ENCODE measurements at places on chromosomes 12 and 14.

- DNase-seq, result peak; percentile 86
Observed at GRCh38 chr14:32939254-32940065, 781 bp downstream of the NPAS3 start.

DNA sequence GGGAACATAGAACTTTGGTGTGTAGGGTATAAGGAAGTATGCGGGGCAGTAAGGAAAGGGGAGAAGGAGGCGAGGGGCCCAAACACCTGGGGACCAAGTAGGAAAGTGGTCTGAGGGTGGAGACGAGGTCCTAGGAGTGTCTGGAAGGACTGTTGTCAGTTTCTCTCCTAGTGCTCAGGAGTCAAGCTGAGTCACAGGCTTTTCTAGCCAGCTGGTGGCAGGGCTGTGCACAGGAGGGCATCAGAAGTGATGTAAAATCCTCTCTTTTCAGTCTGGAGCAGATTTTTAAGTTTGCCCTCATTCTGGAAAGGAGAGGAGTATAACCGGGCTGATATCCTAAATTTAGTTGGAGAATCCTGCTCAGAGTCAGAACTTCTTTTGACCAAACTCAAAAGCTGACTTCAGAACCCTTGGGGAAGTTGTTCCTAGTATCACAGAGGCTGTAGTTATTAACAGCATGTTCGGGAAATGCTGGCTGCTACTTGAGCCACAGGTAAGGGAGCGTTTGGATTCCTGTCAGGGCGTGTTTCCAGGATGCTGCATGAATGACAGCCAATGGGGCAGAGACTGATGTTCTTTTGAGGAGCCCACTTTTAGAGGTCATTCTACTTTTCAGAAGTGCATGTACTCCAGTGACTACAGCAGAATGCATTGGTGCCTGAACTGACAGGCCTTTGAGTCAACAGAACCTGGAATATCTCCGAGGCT lies 19.3 kb downstream of the ZNF664 start:
- DNase-seq, result no peak

DNA sequence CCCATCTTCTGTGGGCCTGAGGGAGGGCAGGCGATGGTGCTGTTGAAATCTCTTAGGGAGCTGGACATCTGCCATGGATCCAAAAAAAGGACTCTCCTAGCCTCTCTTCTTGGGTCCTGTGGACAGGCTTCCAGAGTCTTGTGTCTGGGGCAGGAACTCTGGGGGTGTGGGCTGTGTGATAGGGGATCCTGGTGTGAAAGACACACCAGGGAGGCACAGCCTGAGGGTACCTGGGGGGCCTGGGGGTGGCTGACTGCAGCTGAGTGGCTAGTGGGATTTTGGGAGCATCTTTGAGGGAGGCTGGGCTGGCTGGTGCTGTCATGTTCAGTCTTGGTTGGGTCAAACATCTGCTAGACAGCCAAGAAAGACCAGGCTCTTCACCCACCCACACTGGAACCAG lies 1.8 kb upstream of the KRT83 start:
- no peak for DNase-seq

DNA sequence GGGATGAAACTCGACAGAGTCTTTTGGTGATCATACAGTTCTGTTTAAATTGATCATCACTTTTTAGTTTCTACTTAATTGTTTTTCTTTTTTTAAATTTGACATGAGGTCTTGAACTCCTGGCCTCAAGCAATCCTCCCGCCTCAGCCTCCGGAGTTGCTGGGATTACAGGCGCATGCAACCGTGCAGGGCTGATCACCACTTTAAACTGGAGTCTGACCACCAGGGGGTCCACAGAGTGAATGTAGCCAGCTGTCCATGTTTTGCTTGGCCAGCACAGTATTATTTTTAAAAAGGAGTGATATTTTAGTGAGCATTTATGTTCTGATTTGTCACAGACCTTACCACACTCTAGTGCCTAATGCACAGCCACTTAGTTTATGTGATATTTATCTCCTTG lies 10.7 kb downstream of the DAAM1 start:
- no peak for DNase-seq

GRCh38 chr14:104721505-104722431 lies 2.3 kb upstream of the ADSS1 start:
- no peak for DNase-seq

- peak; percentile 83 for DNase-seq
Observed at GRCh38 chr14:21098076-21098891, at the start of gene ZNF219. Gene ZNF219 (minus strand): TSS chr14:21098655. CDS start chr14:21093591, 5,064 bp downstream.

DNA sequence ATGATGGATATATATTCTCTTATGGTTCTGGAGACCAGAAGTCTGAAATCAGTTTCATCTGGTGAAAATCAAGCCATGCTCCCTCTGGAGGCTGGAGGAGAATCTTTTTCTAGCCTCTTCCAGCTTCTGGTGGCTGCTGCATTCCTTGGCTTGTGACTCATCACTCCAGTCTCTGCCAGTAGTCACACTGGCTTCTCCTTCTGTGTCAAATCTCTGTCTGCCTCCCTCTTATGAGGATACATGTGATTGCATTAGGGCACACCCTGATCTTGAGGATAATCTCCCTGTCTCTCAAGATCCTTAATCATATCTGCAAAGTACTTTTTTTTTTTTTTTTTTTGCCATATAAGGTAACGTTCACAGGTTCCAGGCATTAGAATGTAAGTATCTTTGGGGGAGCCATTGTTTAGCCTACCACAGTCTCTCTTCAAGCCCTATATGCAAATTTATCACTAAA lies 17.7 kb downstream of the DNAL1 start:
- DNase-seq, result no peak

- no peak for DNase-seq
Observed at GRCh38 chr12:117121441-117121840, 22.2 kb upstream of the TESC start.

- DNase-seq, result peak; percentile 71
Observed at GRCh38 chr14:34722723-34723545, 8.5 kb upstream of the CFL2 start.

DNA sequence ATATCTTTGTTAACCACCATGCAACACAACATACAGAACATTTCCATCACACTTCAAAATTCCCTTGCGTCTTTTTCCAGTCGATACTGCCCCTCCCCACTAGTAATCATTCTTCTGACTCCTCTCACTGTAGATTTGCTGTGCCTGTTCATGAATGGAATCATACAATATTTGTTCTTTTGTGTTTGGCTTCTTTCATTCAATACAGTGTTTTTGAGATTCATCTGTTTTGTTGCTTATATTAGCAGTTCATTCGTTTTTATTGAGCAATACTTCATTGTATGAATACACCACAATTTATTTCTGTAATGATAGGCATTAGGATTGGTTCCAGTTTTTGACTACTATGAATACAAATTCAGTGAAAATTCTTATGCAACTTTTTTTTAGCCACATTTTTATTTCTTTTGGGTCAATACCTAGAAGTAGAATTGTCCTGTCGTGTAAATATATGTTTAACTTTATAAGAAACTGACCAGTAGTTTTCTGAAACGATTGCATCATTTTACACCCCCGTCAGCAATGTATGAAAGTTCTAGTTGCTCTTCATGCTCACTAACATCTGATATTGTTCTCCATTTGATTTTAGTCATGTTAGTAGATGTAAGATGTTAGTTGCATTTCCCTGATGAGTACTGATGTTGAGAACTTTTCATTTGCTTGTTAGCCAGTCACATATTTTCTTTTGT lies 127.5 kb downstream of the TGFB3 start:
- DNase-seq, result no peak

GRCh38 chr12:69067713-69068112 lies 134.7 kb upstream of the CPM start:
- no peak for DNase-seq

GRCh38 chr12:91367234-91367849 lies 184.7 kb upstream of the DCN start:
- peak; percentile 37 for DNase-seq

GRCh38 chr12:115176741-115177400 lies 492.9 kb upstream of the TBX3 start:
- DNase-seq, result no peak

DNA sequence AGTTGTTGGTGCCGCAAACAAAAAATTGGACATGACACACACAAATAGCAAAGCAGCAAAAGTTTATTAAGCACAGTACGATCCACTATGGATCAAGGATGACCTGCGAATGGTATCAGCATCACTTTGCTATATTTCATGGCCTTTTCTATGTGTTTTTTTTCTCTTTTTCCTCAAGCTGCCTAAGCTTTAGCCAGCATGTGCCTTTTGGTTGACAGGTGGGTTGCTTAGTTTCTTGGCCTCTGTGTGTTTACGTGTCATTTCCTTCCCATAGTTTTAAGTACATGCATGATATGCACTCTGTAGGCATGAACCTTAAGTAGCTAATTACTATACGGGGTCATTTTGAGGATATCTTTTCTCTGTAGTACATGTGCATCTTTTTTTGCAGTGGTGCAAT lies 9.8 kb downstream of the CD4 start:
- DNase-seq, result no peak

DNA sequence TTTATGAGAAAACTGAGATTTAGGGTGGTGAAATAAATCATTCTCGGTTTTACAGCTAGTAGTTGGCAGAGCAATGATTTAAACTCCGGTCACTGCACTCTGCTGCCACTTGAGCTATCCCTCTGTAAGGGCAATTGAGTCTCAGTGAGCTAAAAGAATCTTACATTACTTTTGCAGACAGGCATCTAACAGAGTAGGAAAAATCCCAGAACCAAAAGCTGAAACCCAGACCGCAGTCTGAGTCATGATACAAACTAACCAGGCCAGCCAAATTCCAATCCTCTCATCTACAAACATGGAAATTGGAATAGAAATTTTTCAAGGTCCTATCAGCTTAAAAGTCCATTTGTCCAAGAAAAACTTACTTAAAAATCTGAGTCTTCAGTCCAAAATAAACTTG lies 73.7 kb downstream of the ANKS1B start:
- DNase-seq, result no peak

DNA sequence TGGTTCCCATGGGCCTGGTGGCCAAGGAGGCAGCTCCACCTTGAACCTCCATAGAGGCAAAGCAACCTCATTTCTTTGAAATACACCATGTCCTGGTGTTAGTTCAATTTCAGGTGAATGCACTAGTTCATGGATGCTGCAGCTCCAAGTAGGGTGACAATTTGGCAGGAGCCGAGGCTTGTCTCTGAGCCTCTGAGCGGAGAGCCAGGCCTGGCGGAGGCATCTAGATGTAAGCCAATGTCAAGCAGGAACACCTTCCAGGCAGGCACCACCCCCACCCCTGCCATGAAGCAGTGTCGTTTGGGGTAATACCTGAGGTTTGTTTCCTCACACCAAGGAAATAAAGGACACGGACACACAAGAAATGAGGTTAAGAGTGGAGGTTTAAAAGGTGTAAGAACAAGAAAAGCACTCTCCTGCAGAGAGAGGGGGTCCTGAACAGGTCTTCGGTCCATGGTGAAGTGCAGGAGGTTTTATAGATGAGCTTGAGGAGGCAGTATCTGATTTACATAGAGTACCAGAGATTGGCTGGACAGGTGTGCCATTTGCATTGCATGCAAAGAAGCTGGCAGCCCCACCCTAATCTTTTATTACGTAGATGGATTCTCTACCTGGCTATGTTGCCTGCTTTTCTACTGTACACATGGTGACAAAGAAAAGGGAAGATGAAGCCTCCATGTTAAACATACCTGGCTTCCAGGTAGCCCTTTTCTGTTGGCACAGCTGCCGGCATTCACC lies 60.3 kb downstream of the RIN3 start:
- DNase-seq, result no peak

DNA sequence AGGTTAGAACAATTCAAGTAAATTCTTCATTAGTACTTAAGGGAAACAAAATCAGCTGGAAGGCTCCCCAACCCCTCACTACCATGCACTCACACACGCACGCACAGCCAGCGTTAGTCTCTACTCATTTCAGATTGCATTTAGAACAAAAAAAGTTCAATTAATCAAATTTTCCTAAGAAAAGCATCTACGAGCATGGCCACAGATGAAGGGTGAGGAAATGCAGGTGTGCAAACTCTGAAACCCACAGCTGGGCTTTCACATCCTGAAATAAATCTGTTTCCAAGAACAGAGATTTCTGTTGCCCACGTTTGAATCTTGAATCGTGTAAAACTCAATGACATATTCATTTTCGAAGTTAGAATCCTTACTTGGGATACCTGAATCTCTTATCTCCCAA lies 62.6 kb downstream of the SEL1L start:
- DNase-seq, result no peak

GRCh38 chr14:102500158-102500662 lies 9.4 kb downstream of the ANKRD9 start:
- DNase-seq, result no peak

GRCh38 chr14:33484264-33484663 lies 466.6 kb downstream of the EGLN3 start:
- DNase-seq, result no peak

DNA sequence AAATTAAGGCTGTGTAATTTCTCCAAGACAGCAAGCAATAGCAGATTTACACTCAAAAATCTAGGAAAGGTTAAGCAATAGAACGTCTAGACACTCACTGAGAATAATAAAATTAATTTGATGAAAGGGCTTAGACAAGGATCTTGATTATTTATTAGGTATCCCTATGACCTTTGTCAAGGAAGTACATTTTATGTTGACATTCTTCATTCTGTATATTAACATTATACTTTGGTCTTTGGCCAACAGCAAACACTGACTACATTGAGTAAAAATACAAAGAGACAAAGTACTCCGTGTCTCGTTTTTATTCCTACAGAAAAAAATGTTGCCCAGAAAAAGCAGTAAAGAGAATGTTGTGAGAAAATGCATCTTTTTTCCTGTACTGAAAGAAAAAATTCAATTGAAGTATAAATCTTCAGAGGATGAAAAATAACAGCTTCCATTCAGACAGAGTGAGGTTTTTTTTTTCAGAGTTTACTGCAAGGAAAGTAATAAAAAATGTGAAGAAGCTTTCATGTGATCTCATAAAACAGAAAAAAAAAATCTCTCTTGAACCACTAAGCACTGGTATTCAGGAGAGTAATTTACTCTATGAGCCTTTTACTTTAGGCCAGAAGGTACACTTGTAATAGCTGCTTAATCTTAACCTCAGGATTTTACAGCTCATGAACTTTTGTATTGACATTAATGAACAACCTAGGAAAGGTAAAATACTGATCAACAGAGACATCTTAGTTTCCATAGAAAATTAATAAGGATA lies 605.0 kb downstream of the FSCB start:
- DNase-seq, result peak; percentile 12

- DNase-seq, result no peak
Observed at GRCh38 chr14:90703841-90704737, 112.1 kb downstream of the TTC7B start.
